ENCODE measurements at places on chromosomes 3 and 15.

GRCh38 chr3:159987291-159987711, 1.3 kb upstream of the IL12A start:
- DNase-seq, result no peak

GRCh38 chr3:16299746-16300145, 34.7 kb downstream of the OXNAD1 start:
- no peak for DNase-seq

DNA sequence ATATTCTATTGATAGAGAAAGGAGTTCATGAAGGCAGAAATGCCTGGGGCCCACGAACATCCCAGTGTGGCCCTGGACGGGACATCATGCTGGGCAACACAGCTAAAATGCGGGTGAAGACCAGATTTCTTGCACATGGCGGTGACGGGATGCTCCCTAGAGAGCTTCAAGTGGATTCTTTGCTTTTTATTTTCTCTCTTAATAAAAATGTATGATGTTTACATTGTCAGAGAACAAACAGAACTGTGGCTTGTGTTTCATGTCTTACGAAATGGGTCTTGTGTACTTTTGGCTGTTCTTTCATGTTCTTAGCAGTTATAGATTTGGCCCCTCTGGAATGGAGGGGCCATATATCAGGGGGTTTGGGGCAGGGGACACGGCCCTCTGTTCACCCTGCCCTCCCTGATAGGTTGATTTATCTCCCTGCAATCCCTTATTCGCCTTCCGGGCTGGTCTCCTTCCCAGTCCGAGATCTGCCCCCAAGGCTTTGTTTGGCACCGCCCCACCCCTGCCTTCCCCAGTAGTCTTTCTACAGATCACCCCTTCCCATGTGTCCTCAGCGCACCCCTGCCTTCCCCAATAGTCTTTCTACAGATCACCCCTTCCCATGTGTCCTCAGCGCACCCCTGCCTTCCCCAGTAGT, 68.7 kb upstream of the CGNL1 start:
- peak; percentile 35 for DNase-seq

- no peak for DNase-seq
These were observed 45.3 kb upstream of the INO80 start for GRCh38 chr15:41161336-41161735.

Data from DMS153 (cell line).